Suppressor macrophage treated with lipopolysaccharide for 4 hours (primary cell): ENCODE measurements at places on chromosomes 12 and 14.
A peak's percentile ranks its signal among the peaks of the same experiment; 100 is the strongest.

DNA sequence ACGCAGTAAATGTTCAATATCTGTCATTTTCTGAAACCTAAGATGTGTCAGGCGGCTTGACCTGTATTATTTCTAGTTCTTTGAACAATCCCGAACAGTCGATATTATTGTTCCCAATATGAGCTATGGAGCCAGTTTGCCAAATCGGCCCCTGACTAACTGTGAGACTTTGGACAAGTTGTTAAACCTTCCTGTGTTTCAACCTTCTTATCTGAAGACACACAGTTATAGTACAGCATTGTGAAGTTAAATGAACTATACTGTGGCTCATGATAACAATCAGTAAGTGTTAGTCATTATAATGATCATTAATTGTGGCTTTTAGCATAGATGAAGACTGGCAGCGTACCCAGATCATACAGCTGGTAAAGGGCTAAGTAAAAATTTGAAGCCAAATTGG lies 23.4 kb downstream of the DDX47 start:
- DNase-seq: no peak

DNA sequence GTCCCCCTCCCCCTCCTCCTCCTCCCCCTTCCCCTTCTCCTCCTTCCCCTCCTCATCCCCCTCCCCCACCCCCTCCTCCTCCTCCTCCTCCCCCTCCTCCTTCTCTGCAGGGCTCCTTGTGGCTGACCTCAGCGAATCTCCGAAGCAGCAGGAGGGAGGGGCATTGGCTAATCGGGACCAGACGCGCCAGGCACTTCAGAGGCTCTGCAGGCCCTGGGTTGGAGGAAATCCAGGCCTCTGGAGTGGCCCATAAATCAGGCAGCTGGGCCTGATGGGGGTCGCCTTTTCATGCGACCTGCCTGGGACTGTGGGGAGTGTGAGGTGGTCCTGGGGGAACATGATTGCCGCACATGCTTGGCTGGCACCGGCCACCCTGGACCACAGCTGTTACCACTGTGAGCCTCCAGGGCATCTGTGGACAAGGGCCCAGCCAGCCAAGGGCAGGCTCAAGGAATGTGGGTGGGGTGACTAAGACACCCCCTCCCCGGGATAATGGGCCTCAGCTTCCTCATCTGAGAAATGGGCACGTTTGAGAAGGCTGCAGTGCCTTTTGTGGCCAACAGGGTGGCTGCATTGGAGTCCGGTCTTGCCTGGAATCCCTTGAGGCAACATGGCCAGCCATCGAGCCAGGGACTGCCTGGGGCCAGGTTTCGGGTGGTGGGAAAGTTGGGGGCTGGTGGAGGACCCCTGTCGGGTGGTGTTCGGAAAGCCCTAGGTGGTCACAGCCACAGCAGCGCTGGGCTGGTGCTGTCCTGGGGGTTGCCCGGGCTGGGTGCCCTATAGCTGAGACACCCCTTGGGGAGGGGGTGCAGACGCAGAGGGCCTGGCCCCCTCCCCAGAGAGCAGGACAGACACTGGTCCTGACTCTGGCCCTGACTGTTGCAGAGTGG lies 12.0 kb downstream of the KIF26A start:
- no peak for DNase-seq

- DNase-seq: no peak
Observed at GRCh38 chr14:76664790-76665189, 96.5 kb upstream of the VASH1 start.

- no peak for DNase-seq
Observed at GRCh38 chr12:114733919-114734318, 49.9 kb upstream of the TBX3 start.

DNA sequence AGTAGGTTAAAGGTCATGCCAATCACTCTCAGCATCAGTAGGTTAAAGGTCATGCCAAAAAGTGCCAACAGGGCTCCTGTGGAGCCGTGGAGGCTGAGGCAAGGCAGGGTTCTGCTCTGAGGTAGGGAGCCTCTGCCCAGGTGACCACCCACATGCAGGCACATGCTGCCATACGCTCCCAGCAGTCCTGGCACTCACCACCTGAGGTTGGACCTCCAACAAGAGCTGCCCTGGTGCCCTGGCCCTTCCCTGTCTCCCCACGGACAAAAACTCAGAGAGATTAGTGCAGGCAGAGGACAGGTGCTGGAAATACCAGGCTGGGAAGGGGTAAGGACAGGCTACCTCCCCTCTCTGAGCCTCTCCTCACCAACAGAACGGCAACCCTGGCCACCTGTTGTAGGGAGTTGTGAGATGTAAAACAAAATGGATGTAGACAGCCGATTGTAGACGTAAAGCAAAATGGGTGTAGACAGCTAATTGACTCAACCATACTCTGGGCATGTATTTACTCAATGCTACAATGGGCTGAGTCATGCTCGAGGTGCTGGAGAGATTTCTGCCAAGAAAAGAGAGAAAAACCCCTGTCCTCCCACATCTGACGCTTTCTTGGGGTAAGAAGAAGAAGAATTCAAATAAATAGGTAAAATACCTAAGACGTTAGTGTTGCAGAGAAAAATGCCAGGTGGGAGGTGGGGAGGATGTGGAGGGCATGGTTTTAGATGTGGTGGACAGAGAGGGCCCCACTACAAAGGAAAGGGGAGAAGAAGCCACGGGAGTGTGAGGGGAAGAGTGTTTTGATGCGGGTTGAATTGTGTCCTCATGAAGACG lies 32.4 kb downstream of the LTBP2 start:
- DNase-seq: peak; percentile 24

- no peak for DNase-seq
Observed at GRCh38 chr12:120703311-120703942, 6.8 kb upstream of the UNC119B start.

DNA sequence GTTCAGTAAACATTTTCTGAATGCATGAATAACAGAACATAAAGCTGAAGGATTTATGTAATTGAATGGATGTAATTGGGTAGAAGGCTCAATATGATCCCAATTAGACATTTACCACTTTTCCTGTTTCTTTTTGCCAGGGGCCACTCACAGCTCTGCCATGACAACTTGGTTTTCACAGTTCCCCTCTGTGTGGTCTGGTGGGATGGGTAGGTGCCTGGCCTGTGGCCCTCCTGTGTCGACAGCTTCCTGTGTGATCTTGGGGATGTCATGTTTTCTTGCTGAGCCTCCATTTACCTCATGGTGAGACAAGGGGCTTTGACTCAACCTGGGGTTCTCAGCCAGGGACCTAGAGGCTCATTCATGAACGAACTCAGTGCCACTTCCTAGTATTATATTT lies 12.6 kb upstream of the SERPINA10 start:
- no peak for DNase-seq

DNA sequence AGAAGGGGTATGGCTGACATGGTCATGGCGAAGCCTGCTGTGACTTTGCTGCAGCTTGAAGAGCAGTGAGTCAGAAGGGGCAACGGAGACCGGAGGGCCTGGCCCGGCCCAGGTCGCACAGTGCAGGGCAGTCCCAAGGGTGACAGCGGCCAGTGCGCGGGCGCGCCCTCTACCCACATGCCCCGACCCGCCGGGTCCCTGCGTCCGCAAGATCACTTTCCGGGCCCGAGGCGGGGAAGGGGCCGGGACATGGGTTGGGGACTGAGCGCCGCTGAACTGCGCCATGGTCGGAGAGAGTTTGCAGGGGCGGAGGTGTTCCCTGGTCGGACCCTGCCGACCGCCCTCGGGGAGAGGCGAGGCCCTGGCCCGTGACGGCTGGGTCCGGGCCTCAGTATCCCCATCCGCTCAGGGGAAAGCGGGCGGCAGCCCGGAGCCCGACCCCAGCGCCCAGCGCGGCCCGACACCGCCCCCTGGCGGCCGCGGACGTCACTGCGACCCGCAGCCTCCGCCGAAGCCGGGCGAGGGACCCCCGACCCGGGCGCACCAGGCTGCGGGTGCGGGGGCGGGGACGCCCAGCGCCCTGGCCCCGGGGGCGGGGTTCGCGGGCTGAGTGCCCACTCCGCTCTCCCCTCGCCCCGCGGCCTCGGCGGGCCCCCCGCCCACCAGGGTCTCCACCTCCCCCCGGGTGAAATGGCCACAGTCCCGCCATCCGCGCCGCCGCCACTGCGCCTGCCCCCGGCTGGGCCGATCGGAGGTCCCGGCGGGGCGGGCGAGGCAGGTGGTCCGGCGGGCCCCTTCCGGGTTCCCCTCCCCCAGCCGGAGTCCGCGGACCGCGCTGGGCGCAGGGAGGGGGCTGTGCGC lies 7.2 kb upstream of the ANKRD9 start:
- peak; percentile 58 for DNase-seq

DNA sequence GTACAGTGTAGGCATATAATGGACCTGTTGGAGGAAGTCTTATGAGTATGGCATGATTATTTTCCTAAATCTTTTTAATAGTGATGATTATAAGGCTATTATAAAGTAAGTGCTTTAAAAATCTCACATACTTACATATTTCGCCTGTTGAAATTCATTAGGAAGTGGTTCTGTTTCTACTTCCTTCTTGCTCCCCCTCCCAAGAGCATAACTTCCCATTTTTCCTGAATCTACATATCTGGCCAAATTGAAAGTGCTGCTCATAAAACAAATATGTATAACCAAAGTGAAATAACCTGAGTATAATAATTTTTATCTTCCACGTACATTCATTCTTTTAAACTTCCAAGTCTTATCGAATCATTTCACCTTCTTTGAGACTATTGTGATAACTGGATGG lies 455.6 kb upstream of the SEL1L start:
- peak; percentile 39 for DNase-seq

GRCh38 chr14:56996721-56997399 lies 186.6 kb upstream of the OTX2 start:
- DNase-seq: no peak

DNA sequence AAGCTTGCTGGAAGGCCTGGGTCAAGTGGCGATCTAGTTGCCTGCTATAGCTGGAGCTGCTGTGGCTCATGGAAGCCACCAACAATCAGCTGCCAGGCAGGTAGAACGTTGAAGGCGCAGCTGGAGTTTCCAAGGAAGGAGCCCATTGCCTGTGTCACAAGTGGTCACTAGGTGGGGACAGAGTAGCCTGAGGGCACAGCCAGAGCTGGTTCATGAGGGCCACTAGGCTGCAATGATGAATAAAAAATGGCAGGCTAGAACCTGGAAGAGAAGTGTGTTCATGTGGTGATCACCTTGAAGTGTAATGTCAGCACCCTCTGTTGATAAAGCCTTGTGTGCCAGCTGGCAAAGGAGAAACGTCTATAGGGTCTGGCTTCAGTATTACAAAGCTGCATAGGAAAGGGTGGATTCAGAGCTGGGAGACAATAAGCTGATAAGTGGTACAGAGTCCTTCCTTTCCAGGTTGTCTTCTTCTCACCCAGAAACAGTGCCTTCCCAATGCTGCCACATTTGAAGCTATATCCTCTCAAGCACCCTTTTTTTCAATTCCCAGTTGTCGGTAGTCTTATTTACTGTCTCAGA lies 165.8 kb downstream of the EMP1 start:
- DNase-seq: peak; percentile 53

DNA sequence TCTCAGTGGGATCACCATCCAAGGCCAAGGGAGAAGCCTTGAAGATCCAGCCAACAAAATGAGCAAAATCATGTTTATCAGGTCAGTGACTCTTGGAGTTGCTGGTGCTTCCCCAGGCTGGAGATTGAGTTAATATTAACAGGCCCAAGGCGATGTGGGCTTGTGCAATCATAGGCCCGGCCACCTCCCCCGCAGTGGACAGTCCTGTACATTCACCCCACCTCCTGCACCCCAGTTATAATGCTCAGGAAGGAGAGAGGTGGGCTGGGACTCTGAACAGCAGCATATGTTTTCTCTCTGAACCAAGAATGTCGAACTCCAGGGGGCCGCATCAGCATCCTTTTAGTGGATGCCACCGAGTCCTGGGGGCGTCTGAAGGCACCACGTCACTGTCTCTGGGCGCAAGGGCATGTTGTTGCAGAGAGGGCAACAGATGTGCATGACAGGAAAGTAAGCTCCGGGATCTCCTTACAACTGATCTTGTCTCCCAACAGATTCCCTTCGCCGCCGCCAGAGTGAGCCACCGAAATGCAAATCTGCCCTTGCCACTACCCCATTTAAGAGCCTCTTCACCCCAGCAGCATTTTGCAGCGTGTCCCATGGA lies 32.2 kb upstream of the SERPINA6 start:
- DNase-seq: peak; percentile 65

- no peak for DNase-seq
Observed at GRCh38 chr12:52946797-52947547, 1.9 kb upstream of the KRT18 start.

DNA sequence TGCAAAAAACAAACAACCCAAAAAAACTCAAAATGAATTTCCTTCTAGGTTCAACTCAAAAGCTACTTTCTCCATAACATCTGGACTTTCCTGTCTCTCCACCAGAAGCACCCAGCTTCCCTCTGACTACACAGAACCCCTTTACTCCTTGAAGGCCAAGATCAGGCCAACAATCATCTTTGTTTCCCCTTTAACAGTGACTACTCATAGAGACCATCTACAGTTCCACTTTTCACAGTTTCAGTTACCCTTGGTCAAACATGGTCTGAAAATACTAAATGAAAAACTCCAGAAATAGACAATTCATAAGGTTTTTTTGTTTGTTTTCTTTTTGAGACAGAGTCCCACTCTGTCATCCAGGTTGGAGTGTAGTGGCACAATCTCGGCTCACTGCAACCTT lies 11.8 kb downstream of the GCH1 start:
- DNase-seq: peak; percentile 69

DNA sequence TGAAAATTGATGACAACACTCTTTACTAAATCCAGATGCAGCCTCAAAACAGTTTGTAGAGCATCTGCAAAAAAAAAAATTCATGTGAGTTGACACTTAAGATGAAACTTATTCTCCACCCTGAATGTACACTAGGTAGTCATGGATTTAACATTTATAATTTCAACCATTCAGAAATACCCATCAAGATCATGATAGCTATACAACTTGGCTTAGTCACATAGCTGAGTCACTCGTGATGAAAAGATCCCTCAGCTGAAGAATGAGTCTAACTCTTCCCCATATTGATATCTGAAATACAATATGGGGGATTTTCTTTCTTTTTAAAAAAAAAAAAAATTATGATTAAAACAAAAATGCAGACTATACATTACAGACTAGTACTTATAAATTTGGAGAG lies 104.8 kb upstream of the PLEKHG7 start:
- peak; percentile 78 for DNase-seq

DNA sequence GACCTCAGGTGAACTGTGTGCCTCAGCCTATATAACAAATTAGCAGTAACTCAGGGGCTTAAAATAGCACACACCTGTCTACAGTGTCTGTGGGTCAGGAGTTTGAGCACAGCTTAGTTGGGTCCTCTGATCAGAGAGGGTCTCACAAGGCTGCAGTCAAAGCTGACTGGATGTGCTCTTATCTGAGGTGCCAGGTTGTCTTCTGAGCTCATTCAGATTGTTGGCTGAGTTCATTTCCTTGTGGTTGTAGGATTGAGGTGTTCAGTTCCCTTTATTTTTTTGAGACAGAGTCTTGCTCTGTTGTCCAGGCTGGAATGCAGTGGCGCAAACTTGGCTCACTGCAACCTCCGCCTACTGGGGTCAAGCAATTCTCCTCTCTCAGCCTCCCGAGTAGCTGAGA lies 164.7 kb downstream of the ADCK1 start:
- DNase-seq: no peak

- DNase-seq: no peak
Observed at GRCh38 chr14:38137005-38137404, 70.7 kb upstream of the SSTR1 start.
